Gastroesophageal sphincter (tissue), 4 donors: ENCODE measurements at places on chromosomes 6 and 20.

- ATAC-seq = no peak
Measured at GRCh38 chr6:110125361-110125760, 54.1 kb downstream of the WASF1 start.

- ATAC-seq = no peak
Measured at GRCh38 chr6:117568831-117569410, 33.4 kb downstream of the GOPC start.

- no peak for ATAC-seq
Measured at GRCh38 chr20:36179170-36179945, 24.8 kb downstream of the EPB41L1 start.

GRCh38 chr20:17971300-17972013, 2.6 kb downstream of the MGME1 start:
- ATAC-seq = no peak

GRCh38 chr20:50916257-50916656, 15.0 kb downstream of the ADNP start:
- ATAC-seq = peak; percentile 55

- no peak for ATAC-seq
Measured at GRCh38 chr6:96124778-96125177, 109.0 kb downstream of the FUT9 start.

- ATAC-seq = no peak
Measured at GRCh38 chr6:38696345-38696744, 6.6 kb downstream of the GLO1 start.

GRCh38 chr6:15352845-15353244, 107.0 kb downstream of the JARID2 start:
- no peak for ATAC-seq

- no peak for ATAC-seq
Measured at GRCh38 chr6:48881551-48881950, 581.5 kb downstream of the MMUT start.

GRCh38 chr6:1279065-1279464, 32.8 kb upstream of the FOXQ1 start:
- ATAC-seq = no peak

DNA sequence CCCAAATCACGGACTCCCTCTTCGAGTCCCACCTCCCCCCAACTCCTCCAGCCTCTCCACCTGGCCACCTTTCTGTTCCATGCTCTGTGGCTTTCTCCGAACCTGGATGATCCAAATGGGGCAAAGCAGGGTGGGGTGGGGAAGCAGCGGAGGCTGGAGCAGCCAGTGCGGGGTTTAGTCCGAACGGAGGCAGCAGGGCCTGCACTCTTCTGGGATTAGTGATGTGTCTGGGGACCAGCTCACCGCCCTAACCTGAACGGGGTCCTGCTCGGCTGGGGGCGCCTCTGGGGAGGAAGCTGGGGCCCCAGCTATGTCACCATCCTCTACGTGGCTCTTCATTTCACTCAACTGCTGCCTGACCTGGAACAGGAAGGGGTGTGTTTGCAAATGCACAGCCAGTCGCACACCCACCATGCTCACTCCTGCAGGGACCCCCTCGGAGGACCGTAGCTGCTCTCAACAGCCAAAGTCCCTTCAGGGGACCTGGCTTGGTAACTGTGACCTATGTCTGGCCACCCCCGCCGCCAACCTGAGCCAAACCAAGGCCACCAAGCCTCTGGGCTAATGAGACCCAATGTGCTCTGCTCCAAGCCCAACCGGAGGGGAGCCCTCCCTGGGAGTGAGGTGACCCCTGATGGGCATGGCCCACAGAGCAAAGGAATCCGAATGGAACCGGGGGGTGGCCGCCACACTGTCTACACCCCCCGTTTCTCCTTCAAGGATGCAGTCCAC, 46.8 kb downstream of the DSTN start:
- ATAC-seq = no peak

GRCh38 chr20:44579313-44580081, 2.9 kb upstream of the PKIG start:
- ATAC-seq = no peak
